Cardiac fibroblast (primary cell): ENCODE measurements at places on chromosomes 7 and 10.
A peak's percentile ranks its signal among the peaks of the same experiment; 100 is the strongest.

DNA sequence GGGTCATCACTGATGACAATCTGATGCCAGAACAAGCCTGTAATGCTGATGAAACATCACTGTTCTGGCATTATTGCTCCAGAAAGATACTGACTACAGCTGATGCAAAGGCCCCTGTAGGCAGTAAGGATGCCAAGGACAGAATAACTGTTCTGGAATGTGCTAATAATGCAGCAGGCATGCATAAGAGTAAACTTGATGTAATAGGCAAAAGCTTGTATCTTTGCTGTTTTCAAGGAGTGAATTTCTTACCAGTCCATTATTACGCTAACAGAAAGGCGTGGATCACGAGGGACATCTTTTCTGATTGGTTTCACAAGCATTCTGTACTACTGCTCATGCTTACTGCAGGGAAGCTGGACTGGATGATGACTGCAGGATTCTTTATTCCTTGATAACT lies 18.7 kb downstream of the LCOR start:
- DNase-seq = peak; percentile 97

- no peak for DNase-seq
Measured at GRCh38 chr7:159005618-159006017, 139.0 kb downstream of the VIPR2 start.

DNA sequence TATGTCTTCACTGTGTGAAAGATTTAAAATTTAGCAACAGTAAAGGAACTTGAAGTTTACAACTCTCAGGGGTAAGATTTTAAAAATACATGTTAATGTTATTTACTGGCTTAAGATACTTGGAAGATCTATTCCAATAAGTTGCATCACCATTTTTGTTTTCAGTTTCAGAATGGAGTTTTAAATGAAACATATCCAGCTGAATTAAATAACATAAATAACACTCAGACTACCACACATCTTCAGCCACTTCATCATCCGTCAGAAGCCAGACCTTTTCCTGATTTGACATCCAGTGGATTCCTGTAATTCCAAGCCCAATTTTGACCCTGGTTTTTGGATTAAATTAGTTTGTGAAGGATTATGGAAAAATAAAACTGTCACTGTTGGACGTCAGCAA lies 44.3 kb downstream of the AHR start:
- no peak for DNase-seq

- DNase-seq = peak; percentile 22
Measured at GRCh38 chr10:45514291-45515270, 140.6 kb downstream of the ALOX5 start.

DNA sequence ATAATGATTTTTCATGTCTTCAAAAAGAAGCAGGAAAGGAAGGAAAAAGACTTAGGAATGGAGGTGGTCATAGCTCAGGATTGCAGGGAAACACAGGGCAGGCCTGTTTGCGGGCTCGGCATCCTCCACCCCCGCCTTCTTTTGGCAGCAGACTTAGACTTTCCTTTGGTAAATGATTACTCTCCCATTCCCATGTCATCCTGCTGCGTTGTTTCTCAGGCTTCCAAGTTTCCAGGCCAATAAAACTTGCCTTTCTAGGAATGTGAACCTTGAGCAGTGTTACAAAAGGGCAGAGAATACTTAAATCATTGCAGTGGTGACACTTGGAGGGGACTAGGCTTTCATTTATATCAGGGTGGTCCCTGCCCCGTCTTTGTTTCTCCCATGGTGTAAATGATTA lies 34.0 kb upstream of the DGKB start:
- no peak for DNase-seq

DNA sequence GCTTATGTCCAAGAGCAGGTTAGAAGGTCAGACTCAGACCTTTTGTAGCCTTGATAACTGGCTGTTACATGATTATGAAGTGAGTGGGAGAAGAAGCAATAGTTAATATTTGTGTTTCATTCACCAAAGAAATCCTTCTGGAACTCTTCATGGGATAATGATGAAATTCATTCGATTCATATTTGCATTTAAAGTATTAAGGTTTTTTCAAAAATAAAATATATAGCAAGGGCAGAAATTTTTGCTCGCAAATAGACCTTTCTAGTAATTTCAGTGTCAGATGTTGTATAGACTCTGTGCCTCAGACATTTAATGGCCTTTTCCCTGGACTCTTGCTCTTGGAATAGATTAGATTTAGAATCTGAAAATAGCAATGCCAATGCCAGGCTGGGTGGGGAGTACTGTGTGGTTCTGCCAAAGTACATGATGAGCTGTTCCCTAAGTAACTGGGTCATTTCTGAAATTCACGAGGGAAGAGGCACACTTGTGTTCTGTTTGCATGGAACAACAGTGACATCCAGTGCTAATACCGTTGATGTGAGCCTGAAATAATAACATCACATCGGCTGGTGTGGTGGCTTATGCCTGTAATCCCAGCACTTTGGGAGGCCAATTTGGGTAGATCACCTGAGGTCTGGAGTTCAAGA lies 119.2 kb downstream of the MBL2 start:
- peak; percentile 9 for DNase-seq

GRCh38 chr10:67723601-67724000 lies 27.6 kb upstream of the CTNNA3 start:
- DNase-seq = no peak

GRCh38 chr10:18005445-18005780 lies 53.7 kb downstream of the SLC39A12 start:
- no peak for DNase-seq

GRCh38 chr7:30459591-30460245 lies 18.9 kb downstream of the NOD1 start:
- DNase-seq = peak; percentile 97

- DNase-seq = no peak
Measured at GRCh38 chr10:6390213-6390845, 187.6 kb downstream of the PFKFB3 start.

DNA sequence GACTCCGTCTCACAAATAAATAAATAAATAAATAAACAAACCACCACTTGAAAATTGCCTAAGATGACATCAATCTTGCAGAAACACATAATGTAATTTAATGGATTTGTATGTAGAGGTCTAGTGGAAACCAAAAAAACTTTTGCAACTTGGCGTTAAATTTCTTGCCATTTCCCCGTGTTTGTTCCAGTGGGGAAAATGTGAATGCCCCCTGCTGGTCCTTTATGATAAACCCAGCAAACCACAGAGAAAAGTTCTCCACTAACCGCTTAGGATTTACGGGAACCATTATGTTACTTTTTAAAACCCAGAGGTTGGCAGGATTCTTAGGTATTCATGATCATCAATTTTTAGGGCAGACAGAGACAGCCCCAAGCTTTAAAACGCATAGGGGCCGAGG lies 32.5 kb downstream of the LAMB4 start:
- no peak for DNase-seq

- DNase-seq = peak; percentile 34
Measured at GRCh38 chr10:27241010-27241651, 534 bp upstream of the ACBD5 start.
